ENCODE measurements at places on chromosomes 5 and 9. TPM values are rescaled to one million over a fixed set of nuclear protein-coding genes. Genes with fewer than 3 reads are reported as not detected.
A peak's percentile ranks its signal among the peaks of the same experiment; 100 is the strongest.

GRCh38 chr5:155867522-155868088 is 459.4 kb upstream of the SGCD start:
- no peak for DNase-seq

SKIC3 gene
- 61.5 TPM for total RNA-seq

DNA sequence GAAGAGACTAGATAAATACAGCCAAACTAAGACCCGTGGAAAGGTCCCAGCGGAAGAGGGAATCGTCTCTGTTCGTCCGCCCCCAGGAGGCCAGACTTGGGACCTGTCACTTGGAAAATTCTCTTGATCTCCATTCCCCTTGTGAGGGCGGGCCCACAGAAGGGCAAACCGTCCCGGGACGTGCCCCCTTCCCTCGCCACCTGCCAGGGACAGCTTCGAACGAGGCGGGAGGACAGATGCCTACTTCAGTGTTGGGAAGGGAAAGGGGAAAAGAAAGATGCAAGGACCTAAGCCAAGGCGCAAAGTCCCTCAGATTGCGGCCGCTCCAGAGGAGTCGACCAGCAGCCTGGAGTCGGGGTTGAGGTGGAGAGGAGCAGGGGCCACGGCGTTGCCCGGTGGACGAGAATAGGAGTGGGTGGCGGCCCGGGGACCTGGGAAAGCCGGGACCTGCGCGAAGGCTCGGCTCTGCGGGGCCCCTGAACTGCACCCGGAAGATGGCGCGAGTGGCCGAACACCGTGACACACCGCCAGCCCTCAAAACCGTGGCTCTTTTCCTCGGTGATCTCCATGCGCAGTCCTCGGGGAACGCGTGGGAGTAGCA is 4.4 kb upstream of the EBF1 start:
- DNase-seq = no peak

DNA sequence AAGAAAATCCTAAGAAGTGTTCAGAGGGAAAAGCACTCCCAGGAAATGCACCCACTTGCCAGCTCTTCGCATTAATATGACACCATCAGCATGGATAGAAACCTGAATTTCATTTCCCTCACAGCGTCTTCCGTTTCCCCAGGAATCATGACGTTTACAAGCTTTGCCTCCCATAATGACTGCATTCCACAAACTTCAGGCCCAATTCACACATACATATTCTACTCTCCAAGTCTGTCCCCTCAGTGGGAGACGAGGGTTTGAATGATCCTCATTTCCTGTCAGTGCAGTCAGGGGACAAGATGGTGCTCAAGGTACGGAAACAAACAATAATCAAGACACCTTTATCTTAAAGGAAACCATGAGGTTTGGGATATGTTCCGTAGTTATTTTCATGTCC is 44.9 kb upstream of the MAN2A1 start:
- no peak for DNase-seq

- DNase-seq = no peak
Measured at GRCh38 chr5:115360046-115360685, 63.7 kb upstream of the CCDC112 start.

KIF3A gene
- total RNA-seq = 8.4 TPM

SLC28A3 gene
- not detected for total RNA-seq

PCSK5 gene
- 0.55 TPM for total RNA-seq

SLC24A2 gene
- total RNA-seq = not detected

GRCh38 chr9:13100914-13101572 is 178.4 kb downstream of the MPDZ start:
- no peak for DNase-seq

TMEM174 gene
- total RNA-seq = not detected

SMIM3 gene
- 14.1 TPM for total RNA-seq

- DNase-seq = no peak
Measured at GRCh38 chr5:173634465-173634983, 18.1 kb upstream of the BOD1 start.

DNA sequence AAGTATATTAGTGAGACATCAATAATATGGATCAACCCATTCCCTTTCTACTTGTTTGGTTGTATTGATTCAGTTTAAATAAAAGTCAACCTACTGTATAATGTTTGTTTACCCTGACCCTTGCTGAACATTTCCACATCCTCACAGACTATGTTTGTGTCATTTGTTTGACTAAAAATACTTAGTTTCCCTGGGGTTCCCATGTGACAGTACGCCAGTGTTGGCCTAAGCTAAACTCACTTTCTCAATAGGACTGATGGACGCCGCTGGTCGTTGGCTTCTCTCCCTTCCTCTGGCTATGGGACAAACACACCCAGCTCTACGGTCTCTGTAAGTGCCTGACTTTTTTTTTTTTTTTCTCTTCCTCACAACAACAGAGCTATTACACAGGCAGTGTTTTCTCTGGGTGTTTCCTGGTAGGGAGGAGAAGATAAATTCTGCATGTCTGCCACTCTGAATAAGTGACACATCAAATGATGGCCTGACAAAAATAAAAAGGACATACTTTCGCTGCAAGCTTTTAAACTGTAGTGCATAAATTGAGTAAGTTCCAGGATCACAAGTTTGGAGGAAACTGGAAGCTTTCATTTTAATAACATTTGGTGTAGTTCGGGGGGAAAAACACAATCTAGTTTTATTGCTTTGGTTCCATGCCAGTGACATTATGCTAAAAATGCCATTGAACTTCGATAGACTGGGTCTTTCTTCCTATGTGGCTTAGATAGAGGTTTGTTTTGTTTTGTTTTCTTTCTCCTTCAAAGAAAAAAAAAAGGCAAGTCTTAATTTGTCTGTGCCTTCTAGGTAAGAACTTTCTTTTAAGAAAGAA is 101.0 kb downstream of the CD180 start:
- DNase-seq = peak; percentile 93

GRCh38 chr5:14118551-14119320 is 24.4 kb upstream of the TRIO start:
- DNase-seq = no peak

FGF10 gene
- not detected for total RNA-seq

- no peak for DNase-seq
Measured at GRCh38 chr9:114513055-114513958, 8.0 kb upstream of the WHRN start.

- DNase-seq = peak; percentile 20
Measured at GRCh38 chr5:83721953-83722901, 1.6 kb upstream of the HAPLN1 start.

DNA sequence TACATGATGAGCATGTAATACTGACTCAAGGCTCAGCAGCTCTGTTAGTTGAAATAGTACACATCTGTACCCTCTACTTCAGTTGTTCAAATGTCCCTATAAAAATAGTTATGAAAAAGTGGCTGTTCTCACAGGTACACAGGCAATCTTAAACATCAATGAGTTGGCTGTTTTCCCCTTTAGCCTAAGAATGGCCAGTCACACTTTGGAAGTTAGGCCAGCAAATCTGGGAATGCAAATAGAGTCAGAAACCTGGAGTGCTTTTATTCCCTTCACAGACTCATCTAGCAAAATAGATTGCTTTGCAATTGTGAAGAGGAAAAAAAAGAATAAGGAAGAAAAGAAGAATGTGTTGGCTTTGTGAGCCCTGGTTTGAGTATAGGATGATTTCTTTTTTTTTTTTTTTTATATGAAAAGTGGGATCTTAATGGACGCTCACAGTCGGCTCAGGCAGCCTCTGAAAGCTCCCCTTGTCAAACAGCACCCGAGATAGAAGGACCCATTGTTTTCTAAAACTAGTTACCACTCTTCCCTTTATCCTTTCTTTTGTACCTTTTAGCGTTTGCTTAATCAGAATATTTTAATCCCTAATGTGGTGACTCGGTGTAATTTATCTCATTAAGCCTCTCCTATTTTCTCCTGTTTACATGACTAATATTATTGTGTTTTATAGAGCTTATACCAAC is 27.9 kb upstream of the TLE1 start:
- DNase-seq = no peak

DNA sequence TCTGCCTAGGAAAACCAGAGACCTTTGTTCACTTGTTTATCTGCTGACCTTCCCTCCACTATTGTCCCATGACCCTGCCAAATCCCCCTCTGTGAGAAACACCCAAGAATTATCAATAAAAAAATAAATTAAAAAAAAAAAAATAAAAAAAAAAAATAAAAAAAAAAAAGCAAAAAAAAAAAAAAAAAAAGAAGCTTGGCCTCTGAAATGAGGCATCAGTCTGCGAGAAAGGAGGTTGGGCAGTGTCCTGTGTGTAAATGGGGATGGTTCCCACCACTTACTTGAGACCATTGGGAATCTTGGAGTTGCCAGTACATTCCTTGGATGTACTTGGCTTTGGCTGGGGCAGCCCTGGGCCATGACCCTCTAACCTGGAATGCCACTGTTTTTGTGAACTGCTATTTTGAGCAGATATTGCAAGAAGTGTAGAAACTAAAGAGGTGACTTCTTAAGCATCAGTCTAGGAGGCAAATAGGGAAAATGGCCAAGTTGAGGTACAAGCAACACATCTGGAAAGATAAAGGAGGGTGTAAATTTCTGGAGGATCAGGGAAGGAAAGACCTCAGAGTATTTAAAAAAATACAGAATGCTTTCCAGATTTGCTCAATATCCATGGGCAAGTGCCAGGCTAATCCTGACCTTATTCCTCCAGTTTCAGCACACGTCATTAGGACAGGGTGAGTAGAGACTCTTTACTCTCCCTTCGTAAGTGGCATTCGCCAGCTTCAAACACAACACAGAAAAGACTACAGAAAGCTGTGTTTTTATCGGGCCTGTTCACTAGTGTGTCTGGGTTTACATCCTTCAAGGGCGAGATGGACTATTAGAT is 58.1 kb downstream of the HSPA4 start:
- no peak for DNase-seq

DNA sequence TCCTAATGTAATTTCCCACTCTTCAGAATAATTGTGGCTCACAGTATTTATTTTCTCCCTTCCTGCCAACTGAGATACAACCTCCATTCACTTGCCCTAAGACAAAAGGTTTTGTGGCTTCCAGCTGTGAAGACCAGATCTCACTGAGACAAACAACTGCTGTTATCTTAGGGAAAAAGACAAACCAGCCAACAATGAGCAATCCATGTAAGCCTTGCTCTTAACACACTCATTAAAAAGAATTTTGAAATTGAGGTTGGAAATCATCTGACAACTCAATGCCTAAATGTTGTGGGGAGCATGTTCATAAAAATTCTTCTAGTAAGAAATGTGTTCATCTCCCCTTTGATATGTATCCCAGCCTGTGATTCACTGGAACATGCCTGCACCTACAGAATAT is 132.9 kb downstream of the ADAMTSL1 start:
- DNase-seq = no peak

ZBTB26 gene
- 4.5 TPM for total RNA-seq

- no peak for DNase-seq
Measured at GRCh38 chr5:83363886-83364275, 107.7 kb upstream of the VCAN start.

GRCh38 chr9:127680846-127681245 is 25.9 kb upstream of the CFAP157 start:
- DNase-seq = no peak

- DNase-seq = peak; percentile 5
Measured at GRCh38 chr5:58440901-58441460, 18.9 kb downstream of the PLK2 start.

GRCh38 chr5:32539981-32540845 is 45.1 kb upstream of the SUB1 start:
- no peak for DNase-seq

Measured in HepG2 (cell line).